Neural crest cell (in vitro differentiated cells): ENCODE measurements at places on chromosomes 2 and 18.

DNA sequence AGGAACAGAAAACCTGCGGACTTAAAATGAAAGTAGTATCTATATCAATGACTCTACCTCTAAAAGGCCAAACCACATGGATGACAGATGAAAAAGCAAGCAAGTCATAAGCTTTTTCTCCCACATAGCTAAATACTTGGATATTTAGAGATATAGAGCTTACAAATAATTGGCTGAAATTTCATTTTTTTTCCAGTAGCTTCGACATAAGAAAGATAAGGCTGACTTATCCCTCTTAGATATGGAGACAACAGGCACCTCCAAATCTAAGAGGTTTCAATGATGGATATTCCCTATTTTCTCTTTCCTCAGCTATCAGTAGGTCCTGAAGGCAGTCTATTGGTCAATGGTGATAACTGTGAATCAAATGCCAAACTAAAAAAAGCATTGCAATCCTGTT lies 460.3 kb downstream of the MEIS1 start:
- DNase-seq, result no peak

- DNase-seq, result no peak
These were observed 31.1 kb upstream of the STK39 start for GRCh38 chr2:168278424-168278888.

GRCh38 chr2:209473930-209474419 lies 50.1 kb downstream of the MAP2 start:
- DNase-seq, result no peak

- no peak for DNase-seq
These were observed 19.1 kb downstream of the FHL2 start for GRCh38 chr2:105379741-105380186.

GRCh38 chr18:60163622-60164021 lies 209.0 kb downstream of the MC4R start:
- no peak for DNase-seq

DNA sequence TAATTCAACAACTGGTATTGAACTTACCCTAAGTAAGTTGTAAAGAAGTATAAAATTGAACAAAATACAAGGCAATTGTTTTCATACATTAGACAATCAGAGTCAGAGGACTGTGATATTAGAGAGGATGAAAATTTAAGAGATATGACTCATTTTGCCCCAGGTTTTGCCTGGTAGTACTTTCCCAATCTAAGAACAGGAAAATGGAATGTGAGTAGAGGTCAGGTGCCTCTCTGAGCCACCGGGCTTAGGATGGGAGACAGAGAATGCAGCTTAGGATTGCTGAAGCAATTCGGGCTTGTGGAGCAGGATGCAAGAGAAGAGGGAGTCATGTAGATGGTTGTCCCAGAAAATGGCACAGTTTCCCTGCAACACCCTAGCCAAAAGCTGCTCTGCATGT lies 219.7 kb upstream of the CHST9 start:
- DNase-seq, result no peak

DNA sequence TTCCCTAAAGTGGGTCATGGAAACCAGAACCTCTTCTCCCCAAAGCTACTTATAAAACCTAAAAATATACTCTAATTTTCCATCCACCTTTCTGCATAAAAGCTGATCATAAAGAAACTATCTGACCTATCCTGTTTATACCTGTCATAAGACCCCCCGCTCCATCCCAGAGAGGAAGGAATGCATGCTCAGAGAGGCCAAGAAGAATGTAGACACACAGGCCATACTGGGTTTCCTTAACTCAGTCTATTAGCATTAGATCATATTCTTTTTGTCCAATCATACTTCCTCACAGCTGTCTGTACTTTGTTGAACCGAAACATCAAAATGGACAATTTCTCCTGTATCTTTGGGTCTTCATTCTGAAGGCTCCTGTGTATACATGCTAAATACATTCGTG lies 52.3 kb downstream of the B3GNT2 start:
- DNase-seq, result no peak

DNA sequence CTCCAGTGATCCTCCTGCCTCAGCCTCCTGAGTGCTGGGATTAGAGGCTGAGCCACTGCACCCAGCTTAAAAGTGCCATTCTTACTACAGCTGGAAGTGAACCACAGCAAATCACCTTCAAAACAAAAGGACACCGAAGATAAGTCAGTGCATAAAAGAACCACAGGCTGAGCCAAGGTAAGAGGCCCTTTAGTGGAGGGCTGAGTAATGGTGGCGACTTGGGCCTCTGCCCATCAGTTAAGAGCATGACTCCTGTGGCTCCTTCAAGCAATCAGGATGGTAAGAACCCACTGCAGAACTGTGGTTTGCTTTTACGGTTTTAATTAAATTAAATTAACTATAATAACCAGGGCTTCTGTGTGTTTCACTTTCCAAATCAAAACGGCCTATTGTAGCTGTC lies 75.1 kb downstream of the CTAGE1 start:
- DNase-seq, result no peak

GRCh38 chr2:55616551-55617174 lies 759 bp downstream of the PPP4R3B start:
- no peak for DNase-seq

- DNase-seq, result no peak
These were observed 11.7 kb downstream of the SLC4A3 start for GRCh38 chr2:219638948-219639755.

GRCh38 chr2:76083248-76083647 lies 372.5 kb upstream of the GCFC2 start:
- no peak for DNase-seq

DNA sequence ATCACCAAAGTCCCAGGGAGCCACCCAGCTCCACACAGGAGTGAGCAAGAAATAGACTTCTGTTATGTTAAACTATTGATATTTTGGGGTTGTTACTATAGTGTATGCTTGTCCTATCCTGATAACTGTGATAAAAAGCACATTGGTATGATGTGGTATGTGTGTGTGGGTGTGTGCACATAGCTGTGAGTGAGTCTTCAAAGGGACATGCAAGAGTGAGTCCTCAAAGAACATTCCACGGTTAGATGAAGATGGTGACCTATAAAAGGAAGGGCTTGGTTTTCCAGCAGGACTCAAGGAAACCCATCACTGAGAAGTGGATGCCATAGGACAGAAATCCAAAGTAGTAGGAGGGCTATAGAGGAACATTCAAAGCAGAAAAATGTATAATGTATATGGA lies 342.9 kb downstream of the TSN start:
- no peak for DNase-seq

DNA sequence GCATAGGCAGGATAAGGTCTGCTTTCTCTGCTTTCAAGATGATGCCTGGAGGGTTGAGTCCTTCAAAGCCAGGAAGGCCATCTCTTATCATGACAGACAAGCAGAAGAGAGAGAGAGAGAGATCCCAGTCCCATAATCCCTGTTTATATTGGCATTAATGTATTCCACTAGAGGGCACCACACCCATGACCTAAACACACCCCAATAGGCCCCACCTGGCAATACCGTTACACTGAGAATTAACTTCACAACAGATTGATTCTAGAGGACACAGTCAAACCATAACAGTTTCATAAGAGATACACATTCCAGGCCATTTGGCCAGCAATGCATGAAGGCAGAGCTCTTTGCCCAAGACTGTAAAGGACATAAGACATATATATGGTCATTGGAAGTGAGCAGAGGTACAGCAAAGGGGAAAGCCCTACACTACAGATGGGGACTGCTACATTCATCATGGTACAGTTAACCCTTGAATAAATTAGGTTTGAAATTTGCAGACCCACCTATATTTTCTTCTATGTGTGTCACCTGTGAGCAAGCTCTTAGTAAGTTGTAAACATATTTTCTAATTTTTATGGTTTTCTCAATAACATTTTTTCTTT lies 1516.1 kb downstream of the RPIA start:
- DNase-seq, result no peak

GRCh38 chr18:41558715-41559114 lies 396.3 kb upstream of the PIK3C3 start:
- DNase-seq, result no peak

DNA sequence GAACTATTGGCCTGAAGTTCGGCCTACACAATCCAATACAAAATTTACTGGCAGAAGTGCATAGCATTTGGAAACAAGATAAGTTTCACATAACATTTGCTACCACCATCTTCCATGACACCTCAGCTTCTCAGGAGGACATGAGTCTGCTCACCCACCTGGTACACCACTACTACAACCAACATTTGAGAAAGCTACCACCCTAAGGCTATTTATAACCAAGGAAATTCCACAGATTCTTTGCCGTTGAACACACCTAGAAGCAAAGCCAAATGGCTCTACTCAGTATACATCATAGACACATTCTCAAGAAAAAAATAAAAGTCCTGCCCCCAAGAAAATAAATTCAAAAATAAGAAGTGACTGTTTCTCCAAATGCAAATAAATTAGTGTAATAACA lies 145.3 kb downstream of the SPAG16 start:
- no peak for DNase-seq

- DNase-seq, result no peak
These were observed 48.1 kb downstream of the PLB1 start for GRCh38 chr2:28544036-28544346.

- DNase-seq, result no peak
These were observed 225.0 kb downstream of the ALPK2 start for GRCh38 chr18:58403799-58404455.

DNA sequence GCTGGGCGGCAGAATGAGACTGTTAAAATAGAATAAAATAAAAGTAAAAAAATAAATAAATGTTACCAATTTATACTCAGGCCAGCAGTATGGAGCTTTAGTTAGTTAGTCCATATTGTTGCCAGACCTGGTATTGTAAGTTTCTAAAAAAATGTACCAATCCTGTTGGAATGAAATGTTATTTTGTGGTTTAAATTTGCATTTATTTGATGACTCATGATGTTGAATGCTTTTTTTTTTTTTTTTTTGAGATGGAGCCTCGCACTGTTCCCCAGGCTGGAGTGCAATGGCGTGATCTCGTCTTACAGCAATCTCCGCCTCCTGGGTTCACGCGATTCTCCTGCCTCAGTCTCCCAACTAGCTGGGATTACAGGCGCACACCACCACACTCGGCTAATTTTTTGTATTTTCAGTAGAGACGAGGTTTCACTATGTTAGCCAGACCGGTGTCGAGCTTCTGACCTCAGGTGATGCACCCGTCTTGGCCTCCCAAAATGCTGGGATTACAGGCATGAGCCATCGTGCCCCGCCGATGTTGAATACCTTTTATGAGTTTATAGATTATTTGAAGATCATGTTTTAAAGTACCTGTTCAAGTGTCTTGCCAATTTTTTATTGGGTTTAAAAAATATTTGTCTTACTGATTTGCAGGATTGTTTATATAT lies 5.7 kb upstream of the PTPRN start:
- no peak for DNase-seq

DNA sequence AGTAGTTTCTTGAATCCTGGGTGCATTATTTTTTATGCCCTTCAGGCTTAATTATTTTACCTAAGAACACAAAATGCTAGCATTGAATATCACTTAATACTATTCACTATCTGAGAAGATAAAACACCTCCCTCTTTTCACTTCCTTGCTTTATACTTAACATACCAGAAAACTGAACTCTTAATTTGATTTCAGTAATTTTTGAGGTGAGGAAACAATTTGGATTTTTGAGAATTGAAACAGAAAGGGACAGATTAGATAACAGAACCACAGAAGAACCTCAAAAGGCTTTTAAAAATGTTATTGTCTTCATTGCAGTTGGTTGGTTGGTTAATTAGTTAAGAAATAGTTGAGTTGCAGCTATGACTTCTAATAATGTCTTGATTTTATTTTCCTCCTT lies 69.5 kb downstream of the GPD2 start:
- no peak for DNase-seq

DNA sequence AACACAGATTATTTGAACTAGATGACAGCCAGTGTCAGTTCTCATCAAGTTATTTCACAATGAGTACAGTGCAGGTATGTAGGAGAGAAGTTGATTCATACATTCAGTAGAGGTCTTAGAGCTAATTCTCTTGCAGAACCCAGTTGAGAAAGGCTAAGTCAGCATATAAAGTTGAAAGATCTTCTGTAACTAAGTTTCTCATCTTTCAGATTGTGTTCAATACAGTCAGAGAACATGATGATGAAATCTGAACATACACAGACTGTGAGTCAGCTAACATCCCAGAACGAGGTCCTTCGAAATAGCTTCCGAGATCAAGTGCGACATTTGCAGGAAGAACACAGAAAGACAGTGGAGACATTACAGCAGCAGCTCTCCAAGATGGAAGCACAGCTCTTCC lies 41.9 kb upstream of the LIMS1 start:
- DNase-seq, result no peak
